ENCODE measurements at places on chromosomes 1 and 21.

DNA sequence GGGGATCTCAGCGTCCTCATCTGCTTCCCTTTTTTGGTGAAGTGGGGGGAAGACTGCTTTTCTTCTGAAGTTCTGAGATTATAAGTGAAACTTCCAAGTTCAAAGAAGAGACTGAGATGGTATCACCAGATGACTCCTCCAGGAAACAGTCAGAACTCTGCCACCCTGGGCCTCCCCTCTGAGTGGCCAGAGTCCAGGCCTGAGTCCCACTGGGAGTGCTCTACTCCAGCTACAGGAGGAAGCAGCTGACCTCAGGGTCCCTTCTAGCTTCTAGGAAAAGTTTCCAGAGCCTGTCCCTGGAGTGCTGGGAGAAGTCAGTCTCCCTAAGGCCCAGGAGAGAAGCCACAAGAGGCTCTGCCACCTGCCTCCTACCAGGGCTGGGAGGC, 104.7 kb downstream of the CASZ1 start:
- DNase-seq, result no peak

GRCh38 chr1:161046605-161047228, 940 bp upstream of the USF1 start:
- DNase-seq, result no peak

DNA sequence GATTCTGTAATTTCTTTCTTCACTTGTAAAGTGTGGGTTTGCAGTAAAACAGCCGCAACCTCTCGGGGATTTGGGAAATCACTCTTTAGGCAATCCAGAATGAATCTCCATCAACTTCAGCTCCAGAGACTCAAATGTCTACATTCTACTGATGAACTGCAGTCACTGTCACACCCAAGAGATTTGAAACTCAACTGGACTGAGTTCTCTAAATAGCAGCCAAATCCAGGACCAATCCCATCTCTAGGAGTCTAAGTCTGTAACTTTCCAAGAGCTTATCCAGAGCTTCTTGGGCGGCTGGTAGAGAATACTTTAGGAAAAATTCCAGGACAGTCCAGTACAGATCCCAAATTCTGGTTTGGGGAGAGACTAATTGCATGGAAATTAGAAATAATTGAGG, 62.9 kb downstream of the ADAMTS1 start:
- DNase-seq, result no peak

DNA sequence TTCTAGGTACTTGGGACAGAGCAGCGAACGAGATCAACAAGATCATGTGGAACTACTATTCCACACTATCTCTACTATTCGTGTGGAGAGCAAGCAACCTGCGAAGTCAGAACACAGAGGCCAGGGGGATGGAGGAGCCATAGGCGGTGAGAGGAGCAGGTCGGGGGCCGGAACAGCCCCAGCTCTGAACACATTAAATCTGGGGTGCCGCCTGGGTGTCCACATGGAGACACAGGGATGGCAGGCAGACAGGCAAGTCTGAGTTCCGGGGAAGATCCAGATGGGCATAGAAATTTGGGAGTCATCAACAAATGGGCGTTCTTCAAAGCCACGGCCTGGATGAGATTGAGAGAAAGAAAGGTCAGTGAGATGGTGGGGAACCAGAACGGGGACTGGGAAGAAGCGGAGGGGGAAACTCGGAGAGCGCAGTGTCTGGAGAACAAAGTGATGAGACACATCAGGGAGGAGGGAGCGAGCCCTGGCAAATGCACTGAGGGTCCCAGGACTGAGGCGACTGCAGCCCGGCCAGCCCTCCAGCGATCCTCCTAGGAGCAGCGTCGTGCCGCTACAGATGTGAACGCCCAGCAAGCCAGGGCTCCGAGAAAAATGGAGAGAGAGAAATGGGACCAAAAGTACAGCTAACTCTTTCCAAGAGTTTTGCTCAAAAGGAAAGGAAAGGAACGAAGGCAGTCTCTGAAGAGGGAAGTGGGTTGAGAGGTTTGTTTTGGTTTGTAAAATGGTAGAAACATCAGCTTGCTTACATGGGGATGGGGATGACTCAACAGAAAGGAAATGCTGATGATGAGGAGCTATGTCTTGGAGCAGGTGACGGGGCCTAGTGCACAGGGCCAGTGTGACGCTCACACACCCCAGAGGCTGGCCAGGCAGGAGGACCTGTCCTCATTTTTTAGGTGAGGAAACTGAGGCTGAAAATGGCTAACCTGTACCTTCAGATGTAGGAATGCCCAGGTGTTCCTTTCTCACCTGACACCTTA, 84.5 kb downstream of the GLIS1 start:
- DNase-seq, result no peak

GRCh38 chr1:201573923-201574322, 35.0 kb downstream of the NAV1 start:
- DNase-seq, result no peak

GRCh38 chr1:205440476-205441317, 15.1 kb downstream of the BLACAT1 start:
- peak; percentile 63 for DNase-seq

GRCh38 chr1:116167625-116168276, 56.6 kb downstream of the MAB21L3 start:
- DNase-seq, result no peak

- DNase-seq, result no peak
Observed at GRCh38 chr1:53362851-53363642, 35.2 kb upstream of the LRP8 start.

DNA sequence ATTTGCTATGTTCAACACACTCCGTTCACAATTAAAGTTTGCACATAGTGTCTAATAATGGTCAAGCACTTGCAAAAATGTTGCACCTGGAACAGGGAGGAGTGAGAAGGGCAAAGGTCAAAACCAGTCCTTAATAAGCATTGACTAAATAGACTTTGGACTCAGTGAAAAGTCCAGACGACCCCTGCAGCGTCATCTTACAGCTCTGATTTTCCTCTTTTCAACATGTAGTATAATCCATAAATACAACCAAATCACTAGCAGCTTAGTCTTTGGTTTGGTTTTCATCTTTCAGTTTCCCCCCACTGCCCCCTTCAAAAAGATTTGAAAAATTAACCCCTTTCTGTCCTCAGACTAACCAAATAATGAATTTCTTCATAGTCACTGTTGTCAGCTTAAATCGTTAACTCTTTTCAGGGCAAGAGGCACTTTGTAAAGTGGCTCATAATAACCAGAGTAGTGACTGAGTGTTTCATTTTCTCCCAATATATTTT, 290.3 kb downstream of the PTPRC start:
- DNase-seq, result no peak

GRCh38 chr1:151819976-151820623, 11.5 kb downstream of the RORC start:
- no peak for DNase-seq

DNA sequence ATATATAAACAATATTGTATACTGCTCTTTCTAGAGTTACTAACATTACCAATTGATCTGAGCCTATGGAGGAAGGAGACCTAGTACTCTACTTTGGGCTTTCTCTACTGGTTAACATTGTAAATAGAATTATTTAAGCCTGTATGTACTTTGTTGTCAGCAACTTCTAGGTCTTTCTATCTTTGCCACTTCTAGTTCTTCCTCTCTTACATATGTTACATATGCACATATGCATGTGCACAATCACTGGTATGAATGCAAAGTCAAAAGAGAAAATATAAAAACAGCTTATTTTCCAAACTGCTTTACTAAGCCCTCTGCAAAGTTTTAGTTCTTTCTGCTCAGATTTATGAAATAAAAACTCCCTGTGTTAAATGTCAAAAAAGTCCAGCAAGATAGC, 84.3 kb downstream of the PTPRC start:
- no peak for DNase-seq

- no peak for DNase-seq
Observed at GRCh38 chr1:166017395-166017794, 149.4 kb downstream of the FAM78B start.

DNA sequence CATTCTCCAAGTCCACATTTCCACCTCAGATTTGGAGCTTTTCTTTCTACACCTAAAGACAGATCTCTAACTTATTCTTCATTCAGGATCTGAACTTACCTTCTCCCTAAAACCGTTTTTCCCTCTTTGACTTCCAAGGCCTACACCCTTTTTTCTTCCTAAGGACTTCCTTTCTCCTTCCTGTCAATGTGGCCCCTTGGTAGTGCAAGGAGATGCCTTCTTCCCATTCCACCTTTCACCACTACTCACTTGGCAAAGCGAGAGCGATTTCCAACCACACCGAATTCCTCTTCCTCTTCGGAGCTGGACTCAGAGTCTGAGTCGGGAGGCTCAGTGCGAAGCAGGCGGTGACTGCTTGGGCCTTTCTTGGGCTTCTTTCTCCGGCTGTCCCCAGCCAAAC, 1.3 kb downstream of the EFCAB14 start:
- no peak for DNase-seq

- no peak for DNase-seq
Observed at GRCh38 chr1:204545881-204546280, 29.7 kb downstream of the MDM4 start.

- DNase-seq, result no peak
Observed at GRCh38 chr21:26962621-26963181, 4.2 kb downstream of the ADAMTS5 start.

- no peak for DNase-seq
Observed at GRCh38 chr1:87728169-87728568, 399.5 kb downstream of the LMO4 start.

GRCh38 chr1:145887631-145888030, 2.0 kb upstream of the ANKRD35 start:
- DNase-seq, result no peak

- no peak for DNase-seq
Observed at GRCh38 chr1:2004856-2005255, 1.3 kb upstream of the CFAP74 start.

DNA sequence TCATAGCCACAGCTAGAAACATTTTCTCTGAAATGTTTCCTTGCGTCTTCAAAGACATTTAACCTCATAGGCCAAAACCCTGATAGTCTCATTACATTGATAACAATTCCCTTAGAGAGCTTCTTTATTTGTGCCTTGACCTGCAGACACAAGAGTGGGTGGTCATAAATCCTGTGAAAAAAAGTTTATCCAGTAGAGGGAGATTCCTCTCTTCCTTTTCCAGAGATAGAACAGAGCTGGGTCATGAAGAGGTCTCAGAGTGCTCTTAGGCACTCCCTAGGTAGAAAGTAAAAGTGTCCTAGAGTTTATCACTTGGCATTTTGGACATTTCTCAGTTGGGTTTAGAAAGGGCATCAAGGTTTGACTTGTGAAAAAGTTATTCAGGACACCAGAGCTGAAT, 426.1 kb downstream of the NUF2 start:
- DNase-seq, result no peak

DNA sequence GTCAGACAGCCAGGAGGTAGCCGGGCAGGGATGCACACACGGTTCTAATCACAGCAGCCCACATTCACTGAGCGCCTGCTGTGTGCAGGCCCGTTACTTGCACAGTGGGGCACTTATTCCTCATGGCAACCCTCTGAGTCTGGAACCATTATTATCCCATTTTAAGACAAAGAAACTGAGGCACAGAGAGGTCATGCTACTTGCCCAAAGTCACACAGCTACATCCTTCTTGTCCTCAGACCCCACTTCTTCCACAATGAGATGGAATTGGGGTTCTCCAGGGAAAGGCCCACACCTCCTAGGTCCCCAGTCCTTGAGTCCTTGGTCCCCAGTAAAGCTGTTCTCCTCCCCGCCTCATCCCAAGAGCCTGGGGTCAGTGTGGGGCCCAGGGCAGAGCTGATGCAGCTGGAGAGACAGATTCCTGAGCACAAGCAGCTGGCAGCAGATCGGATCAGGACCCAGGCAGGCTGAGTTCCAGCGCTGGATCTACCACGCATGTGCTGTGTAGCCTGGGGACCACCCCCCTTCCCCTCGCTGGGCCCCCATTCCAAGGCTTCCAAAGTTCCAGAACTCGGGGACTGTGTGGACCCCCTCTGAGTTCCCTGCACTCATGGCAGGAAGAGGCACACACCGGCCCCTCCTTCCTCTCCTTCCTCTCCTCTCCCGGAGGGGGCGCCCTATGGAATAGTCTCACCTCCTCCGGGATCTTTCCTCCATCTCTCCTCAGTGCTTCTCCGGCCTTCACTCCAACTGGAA, 393.4 kb downstream of the MATN1 start:
- DNase-seq, result no peak

DNA sequence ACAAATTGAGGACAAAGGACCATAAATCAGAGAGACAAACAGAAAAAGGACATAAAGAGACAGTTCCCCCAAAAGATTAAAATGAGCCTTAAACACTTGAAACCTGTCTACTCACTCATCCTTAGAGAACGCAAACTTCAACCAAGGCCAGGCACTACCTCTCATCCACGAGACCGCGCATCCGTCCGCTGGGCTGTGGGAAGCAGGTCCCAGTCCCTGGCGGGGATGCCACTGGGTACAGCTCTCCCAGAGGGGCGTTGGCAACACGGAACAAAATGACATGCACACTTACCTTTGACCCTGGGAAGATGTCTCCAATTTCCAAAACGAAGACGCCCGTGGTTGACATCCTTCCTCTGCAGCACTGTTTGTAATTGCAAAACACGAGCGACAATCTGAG, 16.5 kb upstream of the ADARB1 start:
- no peak for DNase-seq

DNA sequence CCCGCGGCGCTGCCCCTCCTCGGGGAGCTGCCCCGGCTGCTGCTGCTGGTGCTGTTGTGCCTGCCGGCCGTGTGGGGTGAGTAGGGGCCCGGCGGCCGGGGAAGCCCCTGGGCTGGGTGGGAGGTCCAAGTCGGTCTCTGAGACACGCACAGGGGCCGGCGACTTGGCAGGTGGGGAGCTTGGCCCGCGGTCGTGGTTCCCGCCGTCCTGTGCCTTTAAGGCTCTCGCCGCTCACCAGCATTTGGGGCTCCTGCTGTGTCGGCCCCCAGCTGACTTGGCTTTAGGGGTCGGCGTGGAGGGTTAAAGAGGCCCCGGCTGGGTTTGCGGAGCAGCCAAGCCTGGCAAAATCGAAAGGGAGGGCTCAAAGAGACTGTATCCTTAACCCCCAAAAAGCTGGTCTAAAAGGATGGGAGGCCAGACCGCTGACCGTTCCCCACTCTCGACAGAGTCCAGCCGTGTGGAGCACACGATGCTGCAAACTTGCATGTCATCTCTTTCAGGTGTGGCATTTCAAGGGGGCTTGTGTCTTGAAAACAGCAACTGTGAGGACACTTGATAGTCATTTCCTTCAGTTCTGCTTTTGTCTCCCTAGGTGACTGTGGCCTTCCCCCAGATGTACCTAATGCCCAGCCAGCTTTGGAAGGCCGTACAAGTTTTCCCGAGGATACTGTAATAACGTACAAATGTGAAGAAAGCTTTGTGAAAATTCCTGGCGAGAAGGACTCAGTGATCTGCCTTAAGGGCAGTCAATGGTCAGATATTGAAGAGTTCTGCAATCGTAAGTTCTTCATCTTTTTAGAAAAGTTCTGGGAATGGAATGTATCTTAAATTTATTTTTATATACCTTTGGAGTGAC, 540 bp downstream of the CD55 start:
- no peak for DNase-seq

DNA sequence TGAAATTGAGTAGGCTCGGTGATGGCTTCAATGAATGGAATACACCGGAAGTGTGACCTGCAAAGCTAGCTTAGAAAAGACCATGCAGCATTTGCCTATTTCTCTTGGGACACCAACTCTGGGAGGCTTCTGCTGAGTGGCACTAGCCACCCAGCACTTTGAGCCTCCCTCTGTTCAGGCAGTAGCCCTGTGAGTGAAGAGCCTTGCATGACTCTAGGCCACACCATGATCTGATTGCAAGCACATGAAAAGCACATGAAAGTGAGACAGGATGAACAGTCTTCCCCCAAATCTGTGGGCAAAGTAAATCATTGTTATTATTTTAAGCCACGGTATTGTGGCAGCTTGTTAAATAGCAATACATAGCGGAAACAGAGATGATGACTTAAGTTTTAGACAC, 2.8 kb downstream of the CD48 start:
- DNase-seq, result no peak

Data from activated naive CD4-positive, alpha-beta T cell (primary cell).